ENCODE measurements at places on chromosomes 5 and 9. TPM values are rescaled to one million over a fixed set of nuclear protein-coding genes. Genes with fewer than 3 reads are reported as not detected.

GFI1B gene
- 0.07 TPM for total RNA-seq

NFIB gene
- 13.9 TPM for total RNA-seq

CD274 gene
- 0.39 TPM for total RNA-seq

PAPPA gene
- total RNA-seq = 0.80 TPM

PHYHD1 gene
- 25.3 TPM for total RNA-seq

PDE6A gene
- not detected for total RNA-seq

- DNase-seq = peak; percentile 35
- no peaks in the 10 kb centered on the region for H3K36me3 ChIP-seq
- H3K4me3 ChIP-seq = no peak overlapping the region
These were observed 22.4 kb upstream of the THG1L start for GRCh38 chr5:157708866-157709265.

GRCh38 chr9:128419061-128419925 is 1.4 kb upstream of the CERCAM start:
- H3K4me1 ChIP-seq = peaks cover 8% of the 10 kb centered on the region
- H3K27ac ChIP-seq = no peak overlapping the region
- no peak overlapping the region for H3K4me3 ChIP-seq
- no peaks in the 10 kb centered on the region for H3K36me3 ChIP-seq
- peak; percentile 63 for DNase-seq
- H3K27me3 ChIP-seq = peaks cover 11% of the 10 kb centered on the region

GRCh38 chr9:91032121-91032531 is 230.5 kb downstream of the SYK start:
- H3K27me3 ChIP-seq = peaks cover 11% of the 10 kb centered on the region
- no peak overlapping the region for H3K4me3 ChIP-seq
- peaks cover 3% of the 10 kb centered on the region for H3K4me1 ChIP-seq
- H3K36me3 ChIP-seq = no peaks in the 10 kb centered on the region

GRCh38 chr5:31007672-31008071 is 185.8 kb upstream of the CDH6 start:
- no peaks in the 10 kb centered on the region for H3K36me3 ChIP-seq
- DNase-seq = no peak
- no peaks in the 10 kb centered on the region for H3K27me3 ChIP-seq
- no peak overlapping the region for H3K27ac ChIP-seq
- no peaks in the 10 kb centered on the region for H3K4me1 ChIP-seq

DNA sequence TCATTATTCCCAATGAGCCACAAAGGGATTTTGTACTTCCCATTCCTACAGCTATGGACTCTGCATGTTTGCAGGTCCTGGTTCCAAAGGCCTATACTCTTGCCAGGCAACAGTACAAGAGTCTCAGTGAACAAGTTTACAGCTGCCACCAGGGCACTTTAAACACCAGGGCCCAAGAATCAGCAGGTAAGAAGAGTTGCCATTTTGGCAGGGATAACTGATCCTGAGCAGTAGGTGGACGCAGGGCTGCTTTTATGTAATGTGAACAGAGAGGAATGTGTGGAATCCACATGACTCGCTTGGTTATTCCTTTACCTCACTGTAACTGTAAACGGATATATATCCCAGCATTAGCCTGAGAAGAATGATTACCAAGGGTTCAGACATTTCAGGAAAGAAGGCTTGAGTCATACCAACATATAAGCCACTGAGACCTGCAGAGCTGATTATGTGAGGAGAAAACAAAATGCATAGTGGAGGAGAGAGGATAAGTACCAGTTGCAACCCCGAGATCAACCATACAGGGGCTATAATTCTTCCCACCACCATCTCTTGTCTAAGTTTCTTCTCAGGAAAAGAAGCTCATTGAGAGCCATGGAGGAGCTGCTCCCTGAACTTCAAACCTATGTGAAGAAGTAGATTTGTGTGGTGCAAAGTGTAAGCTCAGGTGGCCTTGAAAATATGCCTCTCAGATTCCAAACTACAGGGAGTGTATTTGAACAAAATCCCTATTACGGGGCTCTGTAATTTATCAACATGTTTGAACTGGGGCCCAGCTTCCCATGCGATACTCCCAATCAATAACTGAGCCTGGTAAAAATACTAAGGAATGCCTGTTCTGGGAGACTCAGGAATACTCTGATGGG is 24.6 kb downstream of the RAPGEF6 start:
- H3K36me3 ChIP-seq = no peaks in the 10 kb centered on the region
- H3K27ac ChIP-seq = peak overlapping the region; percentile 78
- peak; percentile 13 for DNase-seq
- peaks cover 13% of the 10 kb centered on the region for H3K4me1 ChIP-seq
- no peaks in the 10 kb centered on the region for H3K27me3 ChIP-seq

- H3K4me1 ChIP-seq = no peaks in the 10 kb centered on the region
- no peaks in the 10 kb centered on the region for H3K36me3 ChIP-seq
- no peaks in the 10 kb centered on the region for H3K27me3 ChIP-seq
- no peak overlapping the region for H3K4me3 ChIP-seq
These were observed 455.6 kb upstream of the GRAMD2B start for GRCh38 chr5:125967576-125967975.

GRCh38 chr5:69525490-69525889 is 32.9 kb downstream of the OCLN start:
- H3K36me3 ChIP-seq = no peaks in the 10 kb centered on the region
- no peaks in the 10 kb centered on the region for H3K27me3 ChIP-seq
- DNase-seq = no peak
- no peak overlapping the region for H3K27ac ChIP-seq
- H3K4me1 ChIP-seq = no peaks in the 10 kb centered on the region

GRCh38 chr5:143241892-143242291 is 161.6 kb downstream of the NR3C1 start:
- DNase-seq = no peak
- peaks cover 10% of the 10 kb centered on the region for H3K4me1 ChIP-seq
- no peaks in the 10 kb centered on the region for H3K27me3 ChIP-seq
- no peak overlapping the region for H3K4me3 ChIP-seq
- H3K27ac ChIP-seq = no peak overlapping the region
- H3K36me3 ChIP-seq = no peaks in the 10 kb centered on the region

DNA sequence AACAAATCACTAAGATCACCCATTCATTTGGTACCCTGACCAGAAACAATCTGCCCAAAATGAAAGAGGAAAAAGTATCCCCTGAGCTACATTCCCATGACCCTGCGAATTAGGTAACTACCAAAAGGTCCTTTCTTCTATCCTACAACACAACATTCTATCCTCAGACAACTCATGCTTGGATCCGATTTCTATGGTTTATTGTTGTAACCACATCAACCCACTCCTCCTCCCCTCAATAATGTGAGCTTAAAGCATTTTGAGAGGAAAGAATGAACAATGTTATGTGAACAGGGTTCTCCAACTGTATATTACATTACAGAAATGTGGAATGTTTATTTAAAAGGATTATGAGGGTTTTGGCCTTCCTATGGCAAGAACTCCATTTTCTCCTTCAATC is 4.0 kb downstream of the SLC35D2 start:
- no peak overlapping the region for H3K27ac ChIP-seq
- no peak overlapping the region for H3K4me3 ChIP-seq
- no peaks in the 10 kb centered on the region for H3K36me3 ChIP-seq
- H3K4me1 ChIP-seq = peaks cover 23% of the 10 kb centered on the region
- no peak for DNase-seq

DNA sequence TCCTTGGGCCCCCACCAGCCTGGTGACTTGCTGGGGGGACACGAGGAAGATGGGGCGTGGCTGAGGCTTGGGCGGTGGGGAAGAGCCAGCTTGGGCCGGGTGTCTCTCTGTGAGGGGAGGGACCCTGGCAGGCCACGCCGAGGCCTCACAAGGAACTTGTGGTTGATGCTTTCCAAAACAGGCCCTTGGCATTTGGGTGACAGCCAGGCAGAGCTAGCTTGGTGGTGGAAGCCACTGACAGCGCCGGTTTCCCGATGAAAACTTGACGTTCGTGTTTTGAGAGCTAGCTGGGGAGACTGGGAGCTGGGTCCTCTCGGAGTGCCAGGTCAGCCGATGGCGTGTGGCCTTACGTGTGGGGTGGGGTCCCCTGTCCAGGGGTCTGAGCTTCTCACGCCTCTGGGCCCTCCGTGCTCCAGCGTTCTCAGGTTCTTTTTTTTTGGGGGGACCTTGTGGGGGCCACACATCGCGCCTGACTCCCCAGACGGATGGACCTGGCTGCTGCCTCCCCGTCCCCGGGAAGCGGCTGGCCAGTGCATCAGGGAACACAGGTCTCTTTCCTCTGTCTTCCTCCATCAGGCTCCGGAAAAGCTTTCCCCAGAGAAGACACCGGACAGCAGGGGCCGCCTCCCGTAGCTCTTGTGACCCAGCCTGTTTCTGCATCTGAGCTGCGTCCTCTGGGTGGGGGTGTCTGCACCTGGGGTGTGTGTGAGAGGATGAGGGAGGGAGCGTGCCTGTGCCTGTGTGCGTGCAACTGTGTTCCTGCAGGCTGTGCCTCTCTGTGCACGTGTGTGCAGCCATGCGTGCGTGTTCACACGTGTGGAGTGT is 129.3 kb upstream of the LPCAT1 start:
- no peaks in the 10 kb centered on the region for H3K4me1 ChIP-seq
- no peak overlapping the region for H3K27ac ChIP-seq
- no peak overlapping the region for H3K4me3 ChIP-seq
- H3K27me3 ChIP-seq = peaks cover 46% of the 10 kb centered on the region
- H3K36me3 ChIP-seq = no peaks in the 10 kb centered on the region

DNA sequence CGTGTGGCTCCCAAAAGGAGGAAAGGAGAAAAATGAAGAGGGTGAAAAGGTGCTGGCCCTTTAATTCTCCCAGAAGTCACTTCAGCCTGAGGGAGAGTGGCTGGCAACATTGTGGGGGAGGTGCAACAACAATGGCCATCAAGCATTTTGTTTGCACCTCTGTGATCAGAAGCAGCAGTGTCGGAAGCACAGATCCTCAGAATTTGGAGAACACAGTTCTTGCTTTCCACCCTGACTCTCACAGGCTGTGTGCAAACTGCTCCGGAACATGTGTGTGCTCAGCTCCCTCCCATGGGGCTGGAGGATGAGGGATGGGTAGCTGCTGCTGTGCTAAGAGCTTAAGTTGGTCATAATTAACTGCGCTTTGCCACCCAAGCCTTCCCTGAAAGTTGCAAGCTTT is 127.1 kb downstream of the DPYSL3 start:
- no peak for DNase-seq
- H3K4me1 ChIP-seq = peaks cover 19% of the 10 kb centered on the region
- no peaks in the 10 kb centered on the region for H3K36me3 ChIP-seq
- H3K4me3 ChIP-seq = no peak overlapping the region
- H3K27ac ChIP-seq = no peak overlapping the region

- no peaks in the 10 kb centered on the region for H3K36me3 ChIP-seq
- H3K4me3 ChIP-seq = no peak overlapping the region
- H3K27me3 ChIP-seq = no peaks in the 10 kb centered on the region
- H3K4me1 ChIP-seq = peaks cover 14% of the 10 kb centered on the region
- no peak for DNase-seq
- peak overlapping the region; percentile 73 for H3K27ac ChIP-seq
These were observed 318.3 kb upstream of the ITGA1 start for GRCh38 chr5:52469420-52469819.

- H3K36me3 ChIP-seq = no peaks in the 10 kb centered on the region
- no peak for DNase-seq
- no peaks in the 10 kb centered on the region for H3K27me3 ChIP-seq
- no peaks in the 10 kb centered on the region for H3K4me1 ChIP-seq
These were observed 30.5 kb upstream of the F2RL1 start for GRCh38 chr5:76788362-76788761.

Measured in cardiac muscle cell (in vitro differentiated cells and primary cell).